ENCODE measurements at places on chromosomes 5 and 9. TPM values are rescaled to one million over a fixed set of nuclear protein-coding genes. Genes with fewer than 3 reads are reported as not detected.

Gene CLIC3
- 0.49 TPM for polyA plus RNA-seq

Gene VCAN
- 344 TPM for polyA plus RNA-seq

Gene CSF2
- not detected for polyA plus RNA-seq

Gene SLC46A2
- 0.10 TPM for polyA plus RNA-seq

Gene NXNL2
- polyA plus RNA-seq: 2.2 TPM

Gene FBP1
- polyA plus RNA-seq: 45.4 TPM
